Activated T-cell treated with anti-CD3 and anti-CD28 coated beads for 48 hours (primary cell): ENCODE measurements at places on chromosomes 2 and 18.

- no peak for DNase-seq
Observed at GRCh38 chr2:10634495-10634894, 55.3 kb downstream of the NOL10 start.

- no peak for DNase-seq
Observed at GRCh38 chr2:19759880-19760279, 141.9 kb downstream of the TTC32 start.

DNA sequence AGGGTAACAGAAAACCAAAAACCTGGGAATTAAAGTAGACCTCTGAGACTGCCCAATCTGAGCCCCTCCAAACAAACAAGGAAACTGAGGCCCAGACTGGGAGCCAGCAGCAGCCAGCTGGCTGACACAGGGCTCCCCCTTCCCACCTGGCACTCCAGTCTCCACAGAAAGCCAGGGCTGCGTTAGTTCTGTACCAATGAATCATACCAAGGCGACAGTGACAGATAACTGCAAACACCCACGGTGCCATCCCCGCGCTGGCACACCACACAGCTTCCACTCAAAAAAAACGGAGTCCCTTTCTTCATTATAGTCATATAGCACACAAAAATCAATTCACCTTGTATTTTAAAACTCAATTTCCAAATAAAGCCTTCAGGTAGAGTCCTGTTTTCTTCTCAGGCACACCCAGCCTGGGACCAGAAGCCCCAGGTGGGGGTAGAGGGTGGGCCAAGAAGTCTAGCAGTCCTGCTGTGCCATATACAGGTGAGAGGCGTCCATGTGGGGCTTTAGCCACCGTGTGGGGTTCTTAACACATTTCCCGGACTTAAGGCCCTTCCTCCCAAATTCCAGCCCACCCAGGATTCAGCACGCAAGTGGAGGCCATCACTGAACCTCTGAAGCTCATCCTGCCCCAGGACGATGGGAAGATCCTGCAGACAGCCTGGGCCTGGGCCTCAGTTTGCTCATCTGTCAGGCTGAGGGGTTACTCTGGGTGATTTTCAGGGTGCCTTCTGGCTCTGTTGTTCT, 1.2 kb downstream of the PER2 start:
- peak; percentile 39 for DNase-seq

- no peak for DNase-seq
Observed at GRCh38 chr2:120398996-120399888, 53.3 kb downstream of the INHBB start.

- no peak for DNase-seq
Observed at GRCh38 chr18:45127405-45127804, 446.7 kb downstream of the SETBP1 start.

DNA sequence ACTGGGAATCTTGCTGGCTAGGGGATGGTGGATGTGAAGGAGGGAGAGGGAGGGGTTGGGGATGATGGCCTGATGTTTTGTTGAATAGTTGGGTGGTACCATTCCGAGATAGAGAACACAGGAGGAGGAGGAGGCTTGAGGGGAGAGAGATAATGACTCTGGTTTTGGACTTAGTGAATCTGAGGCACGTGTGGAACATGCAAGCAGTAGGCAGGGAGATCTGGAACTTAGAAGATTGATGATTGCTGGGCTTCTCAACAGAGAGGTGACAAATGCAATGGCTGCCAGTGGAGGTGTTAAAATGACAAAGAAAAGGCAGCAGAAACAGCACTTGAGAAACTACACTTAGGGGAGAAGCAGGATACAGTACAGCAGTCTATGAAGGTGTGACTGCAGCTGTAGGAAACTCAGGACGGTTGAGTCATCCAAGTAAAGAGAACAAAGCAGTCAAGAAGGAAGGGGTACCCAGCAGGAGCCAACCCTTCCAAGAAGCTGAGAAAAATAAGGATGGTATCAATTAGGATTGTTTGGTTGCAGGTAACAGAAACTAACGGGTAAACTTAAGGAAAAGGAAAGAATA, 221.4 kb upstream of the FBXO11 start:
- DNase-seq = no peak

- no peak for DNase-seq
Observed at GRCh38 chr18:9868857-9869714, 16.7 kb upstream of the TXNDC2 start.

DNA sequence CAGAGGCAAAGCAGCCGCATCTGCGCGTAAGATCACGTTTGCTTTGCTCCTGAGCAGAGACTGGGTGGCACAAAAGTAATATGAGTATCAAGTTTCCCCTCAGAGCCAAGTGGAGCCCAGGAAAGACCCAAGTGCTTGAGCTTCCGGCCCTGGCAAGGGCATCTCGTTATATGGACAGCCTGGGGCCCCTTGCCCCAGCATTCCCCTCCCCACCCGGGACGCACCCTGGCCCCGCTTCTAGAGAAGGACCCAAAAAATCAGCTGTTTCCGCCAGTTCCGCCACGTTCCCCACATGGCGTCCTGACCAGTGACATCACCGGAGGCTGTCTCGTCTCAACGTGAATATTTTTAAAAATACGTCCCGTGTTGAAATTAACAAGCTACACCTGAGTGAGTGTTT, 135.1 kb downstream of the NFATC1 start:
- no peak for DNase-seq

GRCh38 chr2:178142274-178143065, 30.2 kb downstream of the RBM45 start:
- DNase-seq = no peak

- DNase-seq = no peak
Observed at GRCh38 chr18:78496079-78496478, 483.5 kb upstream of the SALL3 start.

DNA sequence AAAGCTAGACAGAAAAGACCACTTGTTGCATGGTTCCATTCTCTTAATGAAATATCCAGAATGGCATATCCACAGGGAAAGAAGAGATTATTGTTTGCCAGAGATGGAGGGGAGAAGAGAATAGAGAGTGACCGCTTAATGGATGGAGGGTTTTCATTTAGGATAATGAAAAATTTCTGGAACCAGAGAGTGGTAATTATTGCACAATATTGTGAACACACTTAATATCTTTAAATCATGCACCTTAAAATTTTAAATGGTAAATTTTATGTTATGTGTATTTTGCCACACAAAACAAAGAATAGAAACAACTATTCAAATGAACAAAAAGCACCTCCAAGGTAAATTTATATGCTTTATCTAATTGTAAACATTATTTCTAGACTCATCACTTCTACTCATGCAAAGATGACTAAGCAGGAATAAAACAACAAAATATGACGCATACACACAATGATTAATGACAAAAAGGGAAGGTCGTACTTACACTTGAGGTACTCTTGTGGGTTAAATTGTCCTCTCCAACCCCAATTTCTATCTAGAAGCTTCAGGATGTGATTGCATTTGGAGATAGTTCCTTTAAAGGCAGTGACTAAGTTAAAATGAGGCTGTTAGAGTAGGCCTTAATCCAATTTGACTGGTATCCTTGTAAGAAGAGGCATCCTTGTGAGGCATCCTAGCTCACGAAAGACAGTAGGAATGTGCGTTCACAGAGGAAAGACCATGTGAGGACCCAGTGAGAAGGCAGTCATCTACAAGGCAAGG, 18.7 kb upstream of the DHRS9 start:
- no peak for DNase-seq
